Endothelial cell of umbilical vein (primary cell): ENCODE measurements at places on chromosomes 5 and 9. TPM values are rescaled to one million over a fixed set of nuclear protein-coding genes. Genes with fewer than 3 reads are reported as not detected.

The CERT1 gene
- total RNA-seq, result 21.3 and 25.6 TPM in 2 replicates

The BAG1 gene
- 87.4 and 98.7 TPM in 2 replicates for total RNA-seq

The LCN15 gene
- total RNA-seq, result not detected in 2 replicates

The ENDOG gene
- 17.9 and 18.0 TPM in 2 replicates for total RNA-seq

The SOX30 gene
- not detected in 2 replicates for total RNA-seq

The KCNV2 gene
- total RNA-seq, result not detected in 2 replicates

The CER1 gene
- not detected in 2 replicates for total RNA-seq

The DBH gene
- not detected in 2 replicates for total RNA-seq

The RANBP3L gene
- not detected in 2 replicates for total RNA-seq

The LRRC19 gene
- not detected in 2 replicates for total RNA-seq

The NDST1 gene
- 86.5 and 102 TPM in 2 replicates for total RNA-seq

The SEMA6A gene
- total RNA-seq, result 1.4 and 1.5 TPM in 2 replicates

The MLANA gene
- not detected in 2 replicates for total RNA-seq

The TEX48 gene
- total RNA-seq, result not detected in 2 replicates

The MUSK gene
- total RNA-seq, result not detected in 2 replicates

The PIP5K1B gene
- 0.27 TPM in 1 of 2 replicates, not detected in the other for total RNA-seq

The FBN2 gene
- total RNA-seq, result 57.4 and 61.6 TPM in 2 replicates

The CD72 gene
- total RNA-seq, result not detected in 2 replicates

The POLR3G gene
- 15.0 and 16.7 TPM in 2 replicates for total RNA-seq

The TAF11L6 gene
- not detected in 2 replicates for total RNA-seq

The KIF4B gene
- total RNA-seq, result 0.14 and 0.44 TPM in 2 replicates

The PRRX2 gene
- 0.32 and 0.77 TPM in 2 replicates for total RNA-seq

The KIF27 gene
- 3.2 and 3.5 TPM in 2 replicates for total RNA-seq

The SLC25A2 gene
- total RNA-seq, result 0.39 and 0.46 TPM in 2 replicates

The GLRA1 gene
- not detected in 2 replicates for total RNA-seq

The SLC1A3 gene
- 0.44 TPM in 1 of 2 replicates, not detected in the other for total RNA-seq

The SPATA31C2 gene
- not detected in 2 replicates for total RNA-seq

The PTGR1 gene
- 79.1 and 101 TPM in 2 replicates for total RNA-seq

The IL31RA gene
- total RNA-seq, result 0.75 and 0.90 TPM in 2 replicates

The KDM3B gene
- 52.6 and 55.7 TPM in 2 replicates for total RNA-seq

The TRAF1 gene
- total RNA-seq, result 1.4 and 2.0 TPM in 2 replicates

The ATG10 gene
- 3.9 and 5.9 TPM in 2 replicates for total RNA-seq

The KIF20A gene
- total RNA-seq, result 72.0 and 78.1 TPM in 2 replicates

The NMUR2 gene
- total RNA-seq, result not detected in 2 replicates

The DND1 gene
- 1.1 TPM in 2 replicates for total RNA-seq

The KLF4 gene
- total RNA-seq, result 1.5 and 3.8 TPM in 2 replicates

The PLAC8L1 gene
- 0.80 and 1.1 TPM in 2 replicates for total RNA-seq

The SPINK5 gene
- total RNA-seq, result 0.55 and 0.91 TPM in 2 replicates

The PROB1 gene
- 1.9 and 2.4 TPM in 2 replicates for total RNA-seq

The RAB3C gene
- total RNA-seq, result 0.04 TPM in 1 of 2 replicates, not detected in the other

The NR5A1 gene
- not detected in 2 replicates for total RNA-seq

The PCDHB5 gene
- total RNA-seq, result 0.27 and 0.28 TPM in 2 replicates

The NCS1 gene
- total RNA-seq, result 68.3 and 77.4 TPM in 2 replicates

The SCGB3A1 gene
- total RNA-seq, result 0.73 TPM in 1 of 2 replicates, not detected in the other

The PAPPA gene
- 0.12 and 0.13 TPM in 2 replicates for total RNA-seq

The CDC20B gene
- 0.14 and 0.22 TPM in 2 replicates for total RNA-seq

The GCNT4 gene
- not detected in 2 replicates for total RNA-seq

The IFNB1 gene
- total RNA-seq, result not detected in 2 replicates

The MSANTD3 gene
- total RNA-seq, result 82.7 and 88.5 TPM in 2 replicates

The FOXE1 gene
- total RNA-seq, result not detected in 2 replicates

The LAMC3 gene
- total RNA-seq, result 0.12 and 0.38 TPM in 2 replicates

The PLK2 gene
- 186 and 250 TPM in 2 replicates for total RNA-seq

The PCDHGA5 gene
- total RNA-seq, result 0.78 and 0.93 TPM in 2 replicates

The FREM1 gene
- total RNA-seq, result 0.14 and 0.29 TPM in 2 replicates

The GHR gene
- total RNA-seq, result 0.27 and 0.39 TPM in 2 replicates
